ENCODE measurements at places on chromosomes 5 and 9. TPM values are rescaled to one million over a fixed set of nuclear protein-coding genes. Genes with fewer than 3 reads are reported as not detected.

DNA sequence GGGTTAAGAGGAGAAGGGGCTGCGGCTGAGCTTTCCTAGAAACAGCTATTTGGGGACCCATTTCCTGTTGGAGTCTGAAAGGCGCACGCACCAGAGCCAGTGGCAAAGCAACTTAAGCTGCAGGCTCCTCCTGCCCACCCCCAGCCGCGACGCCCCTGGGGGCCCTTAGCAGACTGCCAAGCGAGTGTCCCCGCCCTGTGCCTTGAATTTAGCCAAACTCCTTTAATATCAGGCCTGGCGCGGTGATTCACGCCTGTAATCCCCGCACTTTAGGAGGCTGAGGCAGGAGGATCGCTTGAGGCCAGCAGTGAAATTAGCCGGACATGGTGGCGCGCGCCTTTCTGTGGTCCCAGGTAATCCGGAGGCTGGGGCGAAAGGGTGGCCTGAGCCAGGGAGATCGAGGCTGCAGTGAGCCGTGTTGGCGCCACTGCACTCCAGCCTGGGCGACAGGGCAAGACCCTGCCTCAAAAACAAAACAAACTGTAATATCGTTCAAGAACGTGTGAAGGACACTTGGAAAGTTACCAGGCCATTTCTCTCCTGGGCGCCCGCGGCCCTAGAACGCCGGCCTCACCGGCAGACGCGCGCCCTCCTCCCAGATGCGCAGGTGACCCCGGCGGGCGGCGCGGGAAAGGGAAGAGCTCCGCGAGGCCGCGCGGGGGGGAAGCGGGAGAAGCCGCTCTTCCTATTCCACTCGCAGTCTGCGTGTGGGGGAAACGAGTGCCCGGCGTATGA is 1.0 kb upstream of the F2R start:
- H3K4me3 ChIP-seq = peak overlapping the region; percentile 80
- peak; percentile 29 for DNase-seq
- peaks cover 5% of the 10 kb centered on the region for H3K27me3 ChIP-seq
- no peaks in the 10 kb centered on the region for H3K4me1 ChIP-seq
- H3K27ac ChIP-seq = no peak overlapping the region
- H3K36me3 ChIP-seq = no peaks in the 10 kb centered on the region

GRCh38 chr9:37927132-37927531 is 23.2 kb upstream of the SLC25A51 start:
- H3K4me1 ChIP-seq = no peaks in the 10 kb centered on the region
- no peak overlapping the region for H3K4me3 ChIP-seq
- H3K27me3 ChIP-seq = no peaks in the 10 kb centered on the region
- no peaks in the 10 kb centered on the region for H3K36me3 ChIP-seq
- no peak for DNase-seq

DNA sequence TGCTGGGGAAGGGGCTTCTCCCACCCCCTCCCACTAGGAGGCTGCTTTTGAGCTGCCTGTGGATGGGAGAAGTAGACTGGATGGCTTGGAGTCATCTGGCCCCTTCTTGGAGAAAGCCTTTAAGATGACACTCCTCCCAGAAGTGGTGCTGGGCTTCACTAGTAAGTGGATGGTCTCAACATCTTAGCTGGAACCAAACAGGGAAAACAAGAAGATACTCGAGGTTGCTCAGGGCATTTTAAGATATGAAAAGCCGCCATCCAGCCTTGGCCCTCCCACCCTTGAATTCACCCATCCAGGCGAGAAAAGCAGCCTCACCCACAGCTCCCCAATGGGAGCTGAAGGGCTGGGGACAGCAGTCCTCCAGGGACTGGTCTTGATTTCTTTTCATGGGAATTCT is 7.8 kb upstream of the SMIM32 start:
- H3K27me3 ChIP-seq = no peaks in the 10 kb centered on the region
- DNase-seq = no peak
- H3K36me3 ChIP-seq = no peaks in the 10 kb centered on the region

SPINK6 gene
- total RNA-seq = not detected

C7 gene
- total RNA-seq = 14.7 TPM

Data from colonic mucosa (tissue), 4 donors.